Lung microvascular endothelial cell (primary cell): ENCODE measurements at places on chromosomes 3 and 15.
A peak's percentile ranks its signal among the peaks of the same experiment; 100 is the strongest.

GRCh38 chr3:50530001-50530970, 26.9 kb upstream of the CACNA2D2 start:
- DNase-seq: no peak

DNA sequence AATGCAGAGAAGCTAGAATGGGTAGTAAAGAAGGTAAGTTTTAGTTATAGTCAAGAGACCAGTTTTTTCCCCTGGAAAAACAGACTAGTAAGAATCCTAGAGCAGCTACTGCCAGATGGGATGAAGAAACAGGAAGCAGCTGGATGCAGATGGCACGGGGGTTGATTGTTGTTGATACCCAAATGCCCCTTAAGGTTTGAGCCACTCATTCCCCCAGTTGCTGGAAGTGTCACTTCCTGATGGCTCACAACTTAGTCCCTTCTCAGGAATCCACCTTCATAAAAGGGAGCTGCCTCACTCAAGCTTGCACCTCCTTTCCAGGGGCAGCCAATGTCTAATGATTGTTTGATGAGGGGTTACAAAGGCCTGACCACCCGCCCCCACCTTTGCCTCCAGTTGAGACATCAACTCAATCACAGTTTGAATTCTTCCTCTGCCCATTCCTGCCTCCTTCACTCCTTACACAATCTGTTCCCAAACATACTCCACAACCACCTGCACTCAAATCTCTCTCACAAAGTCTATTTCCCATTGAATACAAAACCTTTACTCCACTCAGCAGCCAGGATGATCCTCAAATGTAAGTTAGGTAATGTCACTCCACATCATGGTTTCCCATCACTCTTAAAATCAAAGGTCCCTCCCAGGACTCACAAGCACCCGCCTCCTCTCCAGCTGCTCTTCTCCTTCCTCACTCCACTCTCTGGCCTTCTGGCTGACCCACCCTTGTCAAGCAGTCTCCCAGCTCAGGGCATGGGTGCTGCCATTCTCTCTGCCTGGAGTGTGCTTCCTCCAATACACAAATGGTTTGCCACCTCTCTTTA, 450.1 kb upstream of the THBS1 start:
- DNase-seq: peak; percentile 93

DNA sequence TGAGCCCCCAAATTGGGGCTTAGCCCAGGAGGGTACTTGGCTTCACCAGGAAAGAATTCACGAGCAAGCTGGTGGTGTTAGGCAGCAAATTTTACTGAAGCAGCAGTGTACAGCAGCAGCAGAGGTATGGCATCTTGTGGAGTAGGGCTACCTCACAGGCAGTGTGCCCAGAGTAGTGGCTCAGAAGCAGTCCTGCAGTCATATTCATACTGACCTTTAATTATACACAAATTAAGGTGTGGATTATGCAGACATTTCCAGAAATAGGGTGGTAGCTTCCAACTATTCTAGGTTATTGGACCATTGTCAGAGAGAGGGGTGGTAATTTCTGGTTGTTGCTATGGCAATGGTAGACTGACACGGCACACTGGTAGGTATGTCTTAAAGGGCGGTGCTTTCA, 20.7 kb upstream of the CADPS start:
- DNase-seq: no peak

DNA sequence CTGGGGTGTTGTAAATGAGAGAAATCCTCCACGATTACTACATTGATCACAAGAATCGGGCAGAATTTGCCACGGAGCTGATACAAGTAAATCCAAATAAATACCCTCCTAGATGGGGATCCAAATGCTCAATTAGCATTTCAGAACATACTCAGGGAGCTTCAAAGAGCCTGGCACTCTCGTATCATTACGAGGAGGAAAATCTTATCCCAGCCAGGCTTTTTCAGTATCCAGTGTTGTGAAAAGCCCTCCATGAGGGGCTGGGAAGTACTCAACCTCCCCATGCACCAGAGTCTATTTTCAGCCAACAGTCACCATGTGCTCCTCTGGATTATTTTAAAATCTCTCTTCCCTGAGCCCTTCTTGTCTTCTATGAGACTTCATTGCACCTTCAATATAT, 122.6 kb upstream of the ARRDC4 start:
- DNase-seq: no peak

DNA sequence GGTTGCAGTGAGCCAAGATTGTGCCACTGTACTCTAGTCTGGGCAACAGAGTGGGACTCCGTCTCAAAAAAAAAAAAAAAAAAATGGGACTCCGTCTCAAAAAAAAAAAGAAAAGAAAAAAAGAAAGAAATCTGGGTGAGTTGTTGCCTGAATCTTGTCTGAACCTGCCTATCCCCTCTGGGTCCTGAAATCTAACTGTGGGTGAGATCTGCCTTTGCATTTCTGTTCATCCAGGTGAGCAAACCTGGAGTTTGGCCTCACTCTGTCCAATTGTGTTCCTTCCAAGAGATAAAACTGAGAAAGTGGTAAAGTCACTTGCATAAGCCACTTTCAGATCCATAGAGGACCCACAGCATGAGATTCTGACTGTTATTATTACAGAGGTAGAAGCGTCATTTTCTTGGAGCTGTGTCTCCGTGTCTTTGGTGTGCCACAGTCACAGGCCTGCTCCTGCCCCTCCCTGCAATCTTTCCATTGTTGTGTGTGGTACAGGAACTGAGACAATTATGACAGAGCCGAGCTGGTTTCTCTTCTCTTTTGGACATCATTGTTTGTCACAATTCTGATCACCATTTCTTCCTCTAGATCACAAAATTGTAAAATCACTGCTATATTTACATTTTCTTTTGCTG, 235.9 kb downstream of the LPP start:
- peak; percentile 74 for DNase-seq

- no peak for DNase-seq
Measured at GRCh38 chr3:69214241-69214640, 91.8 kb upstream of the LMOD3 start.

GRCh38 chr3:123267821-123268220, 66.1 kb downstream of the SEC22A start:
- no peak for DNase-seq

DNA sequence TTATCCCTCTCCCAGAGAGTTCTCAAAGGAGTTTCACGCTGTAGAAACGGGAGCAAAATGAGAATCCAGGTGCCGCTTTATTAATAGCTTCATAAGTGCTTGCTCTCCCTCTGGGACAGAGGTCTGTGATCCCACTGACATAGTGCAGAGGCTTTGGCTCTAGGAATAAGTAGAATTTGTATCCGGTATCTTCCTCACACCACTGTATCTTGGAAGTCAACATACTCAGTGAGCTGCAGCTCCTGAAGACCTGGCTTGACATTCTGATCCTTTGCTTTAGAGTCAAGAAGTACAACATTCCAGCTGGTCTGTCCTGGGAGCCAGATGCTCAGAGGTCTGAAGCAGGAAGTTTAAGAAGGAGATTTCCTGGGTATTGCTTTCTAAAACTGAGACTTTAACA, 323.0 kb downstream of the LPP start:
- DNase-seq: no peak

GRCh38 chr15:50476143-50476542, 51.9 kb downstream of the USP8 start:
- DNase-seq: no peak
